ENCODE measurements at places on chromosomes 16 and 17. TPM values are rescaled to one million over a fixed set of nuclear protein-coding genes. Genes with fewer than 3 reads are reported as not detected.

The TUFM gene
- 167 TPM for total RNA-seq

The PRDM7 gene
- total RNA-seq: not detected

The SYNGR3 gene
- 0.74 TPM for total RNA-seq

The PRSS22 gene
- not detected for total RNA-seq

The DNAI2 gene
- not detected for total RNA-seq

The SCIMP gene
- total RNA-seq: 3.1 TPM

The KRTAP4-9 gene
- total RNA-seq: not detected

The TIGD7 gene
- 6.3 TPM for total RNA-seq

The ZNF423 gene
- 11.1 TPM for total RNA-seq

The TERB1 gene
- not detected for total RNA-seq

The CCL1 gene
- total RNA-seq: not detected

The GAST gene
- total RNA-seq: not detected

The PABPN1L gene
- total RNA-seq: not detected

The WFDC1 gene
- total RNA-seq: 1.9 TPM

The TBX2 gene
- total RNA-seq: 12.1 TPM

The UTS2R gene
- 0.32 TPM for total RNA-seq

The DYNLRB2 gene
- not detected for total RNA-seq

The KRT16 gene
- 0.44 TPM for total RNA-seq

The CCL11 gene
- total RNA-seq: 5.4 TPM

The WFIKKN2 gene
- 0.50 TPM for total RNA-seq

The TRPV2 gene
- total RNA-seq: 14.3 TPM

The PARD6A gene
- 2.5 TPM for total RNA-seq

The CDH5 gene
- 80.0 TPM for total RNA-seq

The RND2 gene
- 1.6 TPM for total RNA-seq

The CTRB2 gene
- not detected for total RNA-seq

The GRB7 gene
- total RNA-seq: 2.5 TPM

The RNF43 gene
- 4.0 TPM for total RNA-seq
